ENCODE measurements at places on chromosomes 3 and 15. TPM values are rescaled to one million over a fixed set of nuclear protein-coding genes. Genes with fewer than 3 reads are reported as not detected.

Gene CCRL2
- 0.09 TPM for total RNA-seq

Gene HTR3E
- total RNA-seq = not detected

Gene ZNF385D
- 0.14 TPM for total RNA-seq

Gene PTH1R
- 0.28 TPM for total RNA-seq

Gene MAP6D1
- 0.57 TPM for total RNA-seq

Gene CTXN2
- total RNA-seq = not detected

Gene GOLGA8J
- total RNA-seq = not detected

Gene PEX11A
- total RNA-seq = 8.0 TPM

Gene GATM
- total RNA-seq = 0.55 TPM

Gene BHLHE40
- 33.2 TPM for total RNA-seq

Gene ZIC1
- total RNA-seq = not detected

Gene SPATA12
- not detected for total RNA-seq

Gene SPTSSB
- total RNA-seq = not detected

Measured in smooth muscle cell of bladder (primary cell).